Gastroesophageal sphincter (tissue), 4 donors: ENCODE measurements at places on chromosomes 5 and 9.

DNA sequence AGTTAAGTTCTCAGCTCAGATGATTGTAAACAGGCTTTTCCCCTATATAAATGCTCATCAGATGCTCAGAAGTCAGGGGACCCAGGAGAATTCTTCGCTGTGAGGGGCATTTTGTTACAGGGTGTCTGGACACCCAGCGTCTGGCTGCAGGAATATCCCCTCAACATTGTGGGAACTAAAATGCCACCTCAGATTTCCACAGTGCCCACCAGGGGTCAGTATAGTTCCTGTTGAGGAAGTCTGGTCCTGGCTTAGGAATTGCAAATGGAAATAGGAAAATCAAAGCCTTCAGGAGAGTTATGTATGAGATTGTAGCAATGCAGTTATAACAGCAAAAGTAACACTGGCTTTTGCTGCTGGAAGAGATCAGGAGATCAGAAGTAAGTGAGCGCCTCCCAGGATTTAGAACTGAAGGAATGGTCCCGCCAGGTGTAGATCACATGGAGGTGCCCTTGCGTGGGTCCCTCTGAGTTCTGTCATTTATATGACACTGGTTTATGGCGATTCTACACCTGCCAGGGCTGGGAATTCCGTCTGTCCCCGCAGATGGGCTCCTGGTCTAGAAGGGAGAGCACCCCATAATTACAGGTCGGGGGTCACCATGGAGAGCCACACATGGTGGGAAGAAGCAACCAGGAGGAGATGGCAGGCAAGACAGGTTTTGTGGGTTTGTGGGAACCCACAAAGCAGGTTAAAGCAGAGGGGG is 47.1 kb upstream of the CTSL start:
- no peak for ATAC-seq

DNA sequence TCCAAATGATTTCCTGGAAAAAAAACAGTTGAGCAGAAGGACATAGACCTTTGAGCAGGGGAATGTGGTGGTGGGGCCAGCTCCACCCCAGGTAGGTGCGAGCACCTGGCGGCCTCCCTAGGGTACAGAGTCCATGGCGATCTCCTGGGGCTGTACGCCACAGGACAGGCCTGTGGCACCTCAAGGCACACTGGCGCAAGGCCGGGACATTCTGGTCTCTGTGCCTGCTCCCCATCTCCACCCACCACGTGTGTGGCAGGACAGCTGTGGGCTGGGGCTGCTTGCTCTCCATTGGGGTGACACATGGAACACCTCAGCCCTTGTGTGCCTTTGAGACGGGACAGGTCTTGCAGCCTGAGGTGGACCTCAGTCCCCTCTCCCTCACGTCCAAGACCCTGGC is 25.2 kb downstream of the WNK2 start:
- ATAC-seq: no peak

DNA sequence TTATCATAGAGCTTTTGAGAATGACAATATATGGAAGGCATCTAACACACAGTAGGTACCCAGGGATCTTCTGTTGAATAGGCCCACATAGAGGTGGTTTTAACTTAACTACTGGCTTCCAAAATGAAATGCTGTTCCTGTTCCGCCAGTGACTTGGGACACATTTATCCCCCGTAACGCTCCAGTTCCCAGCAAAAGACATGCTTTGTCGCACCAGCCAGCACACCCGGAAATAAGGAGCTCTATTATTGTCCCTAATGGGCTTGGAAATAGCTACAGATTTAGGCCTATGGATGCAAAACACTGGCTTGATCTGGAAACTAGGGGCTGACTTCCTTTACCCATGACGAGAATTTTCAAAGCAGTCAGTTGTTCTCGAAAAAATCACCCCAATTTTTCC is 45.9 kb upstream of the C5orf58 start:
- no peak for ATAC-seq

DNA sequence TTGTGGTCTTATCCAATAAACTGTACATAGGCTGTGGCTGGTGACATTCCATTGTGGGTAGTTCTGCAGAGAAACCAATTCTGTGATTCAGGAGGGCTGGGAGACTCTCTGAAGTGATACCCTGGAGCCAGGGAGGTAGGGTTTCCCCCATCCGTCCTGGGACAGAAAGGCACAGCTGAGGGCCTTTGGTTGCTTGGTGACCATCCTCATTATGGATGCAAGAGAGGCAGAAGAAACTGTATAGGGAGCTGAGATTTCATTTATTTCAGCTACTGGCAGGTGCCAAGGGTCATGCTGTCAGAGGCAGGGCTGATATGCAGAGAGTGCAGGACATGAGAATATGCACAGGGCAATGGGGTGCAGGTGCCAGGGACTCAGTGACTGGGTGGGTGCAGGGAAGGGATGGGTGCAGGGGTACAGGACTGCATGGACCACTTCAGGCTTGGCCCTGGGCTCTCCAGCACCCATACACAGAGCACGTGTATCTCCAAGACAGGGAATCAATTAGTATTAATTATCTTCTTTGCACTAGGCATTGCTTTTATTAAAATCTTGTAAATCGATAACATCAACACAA is 236.5 kb downstream of the ICE1 start:
- ATAC-seq: no peak

DNA sequence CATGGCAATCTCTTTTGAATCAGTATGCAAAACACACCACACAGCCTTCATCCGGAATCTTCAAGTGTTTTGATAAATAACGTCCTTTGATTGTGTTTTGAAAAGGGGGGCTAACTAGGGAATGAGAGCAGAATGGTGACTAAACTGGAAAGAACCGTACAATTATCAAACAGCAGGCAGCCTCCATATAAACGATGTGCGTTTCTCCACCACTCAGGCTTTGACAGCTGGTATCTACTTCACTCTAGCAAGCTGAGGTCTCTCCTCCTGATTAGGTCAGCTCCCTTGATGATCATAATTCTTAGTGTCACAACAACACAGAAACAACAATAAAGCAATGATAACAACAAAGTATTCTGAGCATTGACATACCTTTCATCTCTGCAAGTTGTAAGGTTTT is 465.9 kb downstream of the TUSC1 start:
- ATAC-seq: no peak

GRCh38 chr9:20562051-20562450 is 60.2 kb downstream of the MLLT3 start:
- ATAC-seq: no peak

GRCh38 chr5:171840711-171841522 is 55.3 kb downstream of the SMIM23 start:
- ATAC-seq: no peak

- no peak for ATAC-seq
Measured at GRCh38 chr9:132673355-132673754, 3.1 kb downstream of the GTF3C4 start.

DNA sequence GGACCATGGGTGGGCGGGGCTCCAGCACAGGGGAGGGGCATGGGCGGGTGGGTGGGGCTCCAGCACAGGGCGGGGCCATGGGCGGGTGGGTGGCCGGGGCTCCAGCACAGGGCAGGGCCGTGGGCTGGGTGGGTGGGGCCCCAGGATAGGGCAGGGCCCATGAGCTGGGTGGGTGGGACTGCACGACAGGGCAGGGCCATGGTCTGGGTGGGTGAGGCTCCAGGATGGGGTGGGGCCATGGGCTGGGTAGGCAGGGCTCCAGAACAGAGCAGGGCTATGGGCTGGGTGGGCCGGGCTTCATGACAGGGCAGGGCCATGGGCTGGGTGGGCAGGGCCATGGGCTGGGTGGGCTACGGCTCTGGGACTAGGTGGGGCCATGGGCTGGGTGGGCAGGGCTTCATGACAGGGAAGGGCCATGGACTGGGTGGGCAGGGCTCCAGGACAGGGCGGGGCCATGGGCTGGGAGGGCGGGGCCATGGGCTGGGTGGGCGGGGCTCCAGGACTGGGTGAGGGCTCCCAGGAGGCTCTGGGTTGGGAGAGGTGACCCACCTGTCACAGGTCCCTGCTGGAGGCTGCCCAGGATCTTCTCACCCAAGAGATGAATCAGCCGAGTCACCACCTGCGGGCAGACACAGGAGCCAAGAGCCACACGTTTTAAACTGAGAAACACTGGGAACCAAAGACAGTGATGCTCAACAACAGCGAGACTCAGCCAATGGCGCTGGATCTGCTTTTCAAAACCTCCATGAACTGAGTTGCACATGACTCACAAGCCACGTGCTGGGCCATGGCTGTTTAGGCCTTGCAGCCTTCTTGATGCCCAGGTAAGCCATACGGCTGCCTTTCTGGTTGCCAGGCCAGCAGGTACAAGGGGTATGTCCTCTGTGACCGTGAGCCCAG is 33.6 kb upstream of the NSMF start:
- ATAC-seq: no peak

DNA sequence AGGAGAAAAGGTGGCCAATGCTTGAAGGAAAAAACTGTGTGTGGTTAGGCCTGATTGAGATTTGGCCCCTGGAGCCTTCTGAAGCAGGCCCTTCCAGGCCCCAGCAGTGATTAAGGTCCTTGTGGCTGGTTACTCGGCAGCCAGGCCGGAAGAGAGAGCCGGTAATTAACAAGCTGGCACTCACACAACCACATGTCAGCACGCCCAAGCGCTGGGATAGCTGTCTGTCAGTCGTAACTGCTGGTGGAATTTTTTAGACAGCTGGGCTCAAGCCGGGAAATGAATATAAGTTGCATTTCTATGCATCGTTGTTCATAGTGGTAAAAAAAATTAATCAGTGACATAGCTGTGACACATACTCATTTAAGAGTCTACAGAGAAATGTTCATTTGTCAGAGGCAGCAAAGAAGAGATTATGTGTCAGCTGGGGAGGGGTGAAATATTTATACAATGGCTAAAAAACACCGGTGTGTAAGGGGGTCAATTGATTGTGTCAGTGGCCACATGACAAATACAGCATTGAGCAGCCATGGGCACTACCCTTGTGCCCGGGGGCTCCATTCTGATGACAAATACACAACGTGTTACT is 13.7 kb upstream of the ARAP3 start:
- no peak for ATAC-seq

GRCh38 chr5:146026307-146027010 is 78.9 kb downstream of the PLAC8L1 start:
- no peak for ATAC-seq

GRCh38 chr5:18605186-18605585 is 970.9 kb downstream of the TAF11L14 start:
- no peak for ATAC-seq

DNA sequence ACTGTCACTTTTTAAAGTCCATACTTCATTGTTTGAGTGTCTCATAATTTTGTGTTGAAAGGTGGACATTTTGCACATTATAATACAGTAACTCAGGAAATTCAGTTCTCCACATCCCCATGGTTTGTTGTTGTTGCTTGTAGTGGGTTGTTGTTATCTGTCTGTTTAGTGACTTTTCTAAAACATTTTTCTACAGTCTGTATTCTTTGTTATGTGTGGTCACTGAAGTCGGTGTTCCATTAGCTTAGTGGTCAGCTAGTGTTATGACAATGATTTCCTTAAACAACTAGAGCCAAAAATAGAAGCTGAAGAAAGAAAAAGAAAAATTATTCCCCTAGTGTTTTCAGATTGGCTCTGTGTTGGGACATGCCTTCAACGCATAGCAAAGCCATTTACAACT is 5.6 kb upstream of the IL33 start:
- no peak for ATAC-seq

DNA sequence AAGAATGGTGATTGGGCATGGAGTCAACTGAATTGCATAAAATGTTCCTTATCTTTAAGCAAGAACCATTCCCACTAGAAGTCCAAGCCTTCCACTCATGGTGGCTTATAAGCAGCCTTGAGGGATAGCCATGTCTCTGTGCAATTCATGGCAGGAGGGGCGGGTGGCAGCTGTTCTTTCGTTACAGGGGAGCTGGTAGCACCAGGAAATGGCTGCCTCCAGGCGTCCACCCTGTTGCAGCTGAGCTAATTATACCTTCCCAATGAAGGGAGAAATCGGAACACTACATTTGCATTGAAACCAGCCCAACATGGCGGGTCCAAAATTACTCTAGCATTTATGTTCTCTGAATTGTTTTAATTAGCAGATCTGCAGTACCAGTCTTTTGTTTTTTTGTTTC is 289.8 kb downstream of the NTRK2 start:
- ATAC-seq: no peak

- no peak for ATAC-seq
Measured at GRCh38 chr9:89482901-89483361, 15.0 kb downstream of the SEMA4D start.

- no peak for ATAC-seq
Measured at GRCh38 chr5:33629999-33630398, 189.2 kb downstream of the TARS1 start.

DNA sequence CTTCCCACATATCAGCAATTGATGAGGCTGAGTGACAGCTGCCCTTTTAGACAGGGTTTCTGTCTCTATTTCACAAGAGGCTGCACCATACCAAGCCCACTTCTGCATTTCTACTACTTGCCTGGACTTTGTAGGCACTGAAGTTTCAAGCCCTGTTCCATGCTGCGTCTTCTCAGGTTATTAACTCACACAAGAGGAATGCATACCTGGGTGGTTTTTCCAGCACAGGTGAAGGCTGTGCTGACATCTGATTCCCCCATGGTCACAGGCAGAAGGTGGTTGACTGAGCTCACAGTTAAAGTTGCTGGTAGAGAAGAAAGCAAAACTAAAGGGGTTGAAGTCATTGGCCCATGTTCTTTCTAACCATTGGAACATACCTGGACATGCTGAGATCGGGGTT is 86.6 kb downstream of the MAMDC2 start:
- no peak for ATAC-seq

GRCh38 chr5:163993126-163993525 is 487.7 kb downstream of the MAT2B start:
- ATAC-seq: no peak

GRCh38 chr5:39092581-39093351 is 18.6 kb upstream of the RICTOR start:
- ATAC-seq: no peak

- no peak for ATAC-seq
Measured at GRCh38 chr5:93120771-93121170, 460.2 kb downstream of the NR2F1-AS1 start.

GRCh38 chr5:120872297-120872696 is 408.2 kb downstream of the PRR16 start:
- no peak for ATAC-seq

- peak; percentile 51 for ATAC-seq
Measured at GRCh38 chr5:111781200-111781599, 24.2 kb upstream of the NREP start.

DNA sequence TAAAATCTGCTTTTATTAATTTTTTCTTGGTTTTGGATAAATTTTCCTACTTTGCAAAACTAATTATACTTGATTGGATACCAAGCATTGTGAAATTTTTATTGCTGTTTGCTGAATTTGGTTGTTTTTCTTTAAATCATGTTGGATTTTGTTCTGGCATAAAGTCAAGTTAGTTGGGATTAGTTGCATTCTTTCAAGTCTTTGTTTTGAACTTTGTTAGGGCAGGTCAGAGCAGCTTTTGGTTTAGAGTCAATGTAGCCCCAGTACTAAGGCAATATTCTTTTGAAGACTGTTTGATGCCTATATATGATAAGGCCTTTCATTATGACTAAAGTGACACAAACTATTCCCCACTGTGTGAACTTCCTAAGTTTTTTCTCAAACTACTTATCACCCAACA is 531.1 kb downstream of the RASEF start:
- ATAC-seq: no peak

DNA sequence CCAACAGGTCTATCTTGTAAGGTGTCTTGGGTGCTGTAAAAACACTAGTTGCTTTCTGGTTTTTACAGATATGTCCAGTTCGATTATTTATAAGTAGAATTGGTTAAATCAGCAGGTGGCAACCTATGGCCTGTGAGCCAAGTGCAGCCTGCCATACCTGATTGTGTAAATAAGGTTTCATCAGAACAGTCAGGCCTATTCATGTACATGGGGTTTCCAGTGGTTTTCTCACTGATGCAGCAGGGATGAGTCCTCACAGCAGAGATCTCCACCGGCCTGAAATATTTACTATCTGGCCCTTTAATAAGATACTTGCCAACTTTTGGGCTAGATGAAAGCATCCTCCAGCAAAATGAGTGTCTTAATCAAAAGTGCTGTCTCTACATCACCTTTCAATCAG is 132.9 kb upstream of the ICE1 start:
- no peak for ATAC-seq
